Cardiac fibroblast (primary cell): ENCODE measurements at places on chromosomes 11 and 22.

- DNase-seq: no peak
Observed at GRCh38 chr11:2536440-2536989, 91.7 kb downstream of the KCNQ1 start.

DNA sequence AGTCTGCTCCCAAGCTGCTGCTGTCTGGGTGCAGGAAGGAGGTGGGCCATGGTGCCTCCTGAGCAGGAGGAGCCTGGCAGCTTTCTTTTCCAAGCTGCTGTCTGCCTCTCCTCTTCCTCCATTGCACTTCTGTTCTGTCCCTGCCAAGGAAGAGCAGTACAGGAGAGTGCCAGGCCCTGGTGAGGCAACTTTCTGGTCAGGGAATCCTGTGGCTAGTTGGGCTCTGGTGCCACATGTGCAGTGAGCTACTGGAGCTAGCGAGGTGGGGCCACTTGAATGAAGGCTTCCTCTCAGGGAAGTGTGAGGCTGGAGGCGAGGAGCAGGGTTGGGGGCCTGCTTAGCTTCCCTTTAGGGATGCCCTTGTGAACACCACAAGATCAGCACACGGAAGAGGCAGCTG lies 90.0 kb downstream of the TSPAN18 start:
- peak; percentile 14 for DNase-seq

DNA sequence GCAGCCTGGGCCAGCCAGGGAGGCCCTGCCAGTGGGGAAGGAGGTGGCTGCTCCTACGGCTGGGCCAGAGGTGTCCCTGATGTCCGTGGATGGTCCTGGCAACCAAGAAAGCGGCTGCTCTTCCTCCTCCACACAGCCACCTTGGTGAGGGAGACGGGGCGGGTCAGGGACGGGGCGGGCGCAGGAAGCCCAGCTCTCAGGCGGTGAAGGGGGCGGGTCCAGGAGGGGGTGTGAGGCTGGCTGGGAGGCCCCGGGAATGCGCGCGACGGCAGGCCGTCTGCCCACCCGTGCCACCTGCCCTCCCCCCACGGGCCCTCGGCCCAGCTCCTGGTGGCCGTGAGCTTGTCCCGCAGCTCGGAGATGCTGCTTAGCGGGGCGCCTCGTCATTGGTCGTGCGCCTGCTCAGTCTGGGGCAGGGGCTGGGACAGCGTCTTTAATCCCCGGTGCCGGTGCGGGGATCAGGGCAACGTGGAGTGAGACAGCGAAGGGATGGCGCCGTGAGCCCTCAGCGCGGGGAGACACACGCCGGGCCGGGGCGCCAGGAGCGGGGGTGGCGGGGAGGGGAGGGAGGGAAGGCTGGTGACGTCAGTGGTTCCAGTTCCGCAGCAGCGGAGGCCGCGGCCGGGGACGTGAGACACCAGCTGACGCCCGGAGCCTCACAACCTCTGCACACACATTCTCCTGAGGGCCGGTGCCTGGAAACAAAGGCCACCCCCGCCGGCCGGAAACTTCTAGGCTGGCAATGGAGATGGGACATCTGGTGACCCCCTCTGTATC lies 6.7 kb upstream of the BRSK2 start:
- DNase-seq: peak; percentile 66

DNA sequence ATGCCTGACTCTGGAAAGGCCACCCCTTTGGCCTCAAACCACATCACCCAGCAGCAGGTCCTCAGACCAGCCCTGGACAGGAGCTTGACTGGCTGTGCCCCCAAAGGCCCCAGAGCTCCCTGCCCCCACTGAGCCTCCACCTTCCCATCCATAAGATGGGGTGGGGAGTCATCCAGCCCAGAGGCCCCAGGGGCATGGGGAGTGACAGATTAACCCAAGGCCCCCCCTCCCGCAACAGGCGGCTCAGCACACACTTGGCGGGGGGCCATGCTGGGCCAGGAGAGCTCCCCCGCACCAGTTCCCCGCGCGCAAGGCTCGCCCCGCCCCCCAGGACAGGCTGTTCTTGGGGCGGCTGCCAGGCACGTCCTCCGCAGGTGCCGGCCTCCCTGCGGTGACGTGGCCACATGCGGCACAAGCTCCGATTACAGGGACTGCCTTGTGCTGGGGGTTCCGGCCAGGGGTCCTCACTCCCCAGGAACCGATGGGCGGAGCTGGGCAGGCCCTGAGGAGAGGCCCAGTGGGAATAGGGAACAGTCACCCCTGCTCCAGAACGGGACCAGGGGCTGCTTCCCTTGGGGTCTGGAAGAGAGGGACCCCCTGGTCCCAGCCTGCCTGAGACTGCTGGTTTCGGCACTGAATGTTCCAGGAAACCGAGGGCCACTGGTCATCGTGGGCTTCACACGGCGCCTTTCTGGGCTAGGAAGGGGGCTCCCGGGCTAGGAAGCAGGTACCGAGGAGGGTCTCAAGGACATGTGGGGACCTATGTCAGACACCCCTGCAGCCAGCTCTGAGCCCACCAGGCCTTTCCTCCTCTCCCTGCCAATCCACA lies 5.1 kb upstream of the CDKN1C start:
- DNase-seq: peak; percentile 72

DNA sequence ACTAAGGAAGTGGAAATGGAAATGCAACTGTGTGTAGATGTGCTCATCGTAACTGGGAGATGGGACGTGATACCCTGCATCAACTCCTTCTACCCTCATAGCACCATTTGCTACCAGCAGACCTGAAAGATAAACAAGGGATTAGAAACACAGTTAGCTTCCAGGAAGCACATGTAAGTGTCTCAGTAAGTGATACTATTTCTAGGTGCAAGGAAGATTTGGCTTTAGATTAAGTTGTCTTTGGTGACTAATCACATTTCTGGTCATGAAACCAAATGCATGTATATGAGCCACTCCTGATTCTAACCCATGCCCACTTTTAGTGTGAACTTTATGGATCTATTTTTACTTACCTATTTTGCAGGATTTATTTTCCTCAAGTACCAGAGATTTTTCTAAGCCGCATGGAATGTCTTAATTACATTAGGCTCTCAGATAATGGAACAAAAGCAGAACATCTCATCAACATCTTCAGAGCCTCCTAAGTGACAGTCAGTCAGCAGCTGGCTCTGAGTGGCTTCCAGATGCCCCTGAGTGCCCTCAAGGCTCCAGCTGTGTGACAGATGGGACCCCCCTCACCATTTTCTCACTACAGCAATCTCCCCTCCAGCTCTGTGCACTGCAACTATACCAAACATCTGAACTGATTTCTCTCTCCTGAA lies 21.2 kb downstream of the SLC5A12 start:
- DNase-seq: no peak

GRCh38 chr11:118606157-118606843 lies 1.1 kb upstream of the PHLDB1 start:
- DNase-seq: no peak

DNA sequence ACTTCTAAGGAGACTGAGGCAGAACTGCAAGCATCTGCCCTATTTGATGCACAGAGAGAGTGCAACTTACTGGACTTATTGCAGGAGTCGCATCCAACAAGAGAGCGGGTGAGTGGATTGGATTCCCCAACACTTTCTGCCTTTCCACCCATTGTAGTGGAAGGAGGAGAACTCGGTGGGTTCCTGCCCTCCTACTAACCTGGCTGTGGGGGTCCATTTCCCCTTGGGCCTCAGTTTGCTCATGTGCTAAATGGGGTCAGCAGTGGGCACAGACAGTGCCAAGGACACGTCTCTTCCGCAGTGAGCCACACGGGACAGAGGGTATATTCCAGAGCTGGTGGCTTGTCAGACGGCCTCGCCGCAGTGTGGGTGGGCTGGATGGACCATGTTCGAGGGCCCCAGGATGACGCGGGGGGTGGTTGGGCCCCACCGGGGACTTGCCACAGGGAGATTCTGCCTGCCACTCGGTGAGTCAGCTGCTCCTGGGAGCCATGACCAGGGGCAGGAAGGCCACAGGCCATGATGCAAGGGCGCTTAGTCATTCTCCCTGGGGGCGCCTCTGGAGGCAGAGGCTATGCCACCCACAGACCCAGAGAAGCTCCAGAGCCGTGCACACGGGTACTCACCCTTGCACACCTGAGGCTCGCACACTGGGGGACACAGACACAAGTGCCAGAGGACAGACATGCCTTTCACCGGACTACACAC lies 8.2 kb downstream of the ALX4 start:
- DNase-seq: peak; percentile 70

DNA sequence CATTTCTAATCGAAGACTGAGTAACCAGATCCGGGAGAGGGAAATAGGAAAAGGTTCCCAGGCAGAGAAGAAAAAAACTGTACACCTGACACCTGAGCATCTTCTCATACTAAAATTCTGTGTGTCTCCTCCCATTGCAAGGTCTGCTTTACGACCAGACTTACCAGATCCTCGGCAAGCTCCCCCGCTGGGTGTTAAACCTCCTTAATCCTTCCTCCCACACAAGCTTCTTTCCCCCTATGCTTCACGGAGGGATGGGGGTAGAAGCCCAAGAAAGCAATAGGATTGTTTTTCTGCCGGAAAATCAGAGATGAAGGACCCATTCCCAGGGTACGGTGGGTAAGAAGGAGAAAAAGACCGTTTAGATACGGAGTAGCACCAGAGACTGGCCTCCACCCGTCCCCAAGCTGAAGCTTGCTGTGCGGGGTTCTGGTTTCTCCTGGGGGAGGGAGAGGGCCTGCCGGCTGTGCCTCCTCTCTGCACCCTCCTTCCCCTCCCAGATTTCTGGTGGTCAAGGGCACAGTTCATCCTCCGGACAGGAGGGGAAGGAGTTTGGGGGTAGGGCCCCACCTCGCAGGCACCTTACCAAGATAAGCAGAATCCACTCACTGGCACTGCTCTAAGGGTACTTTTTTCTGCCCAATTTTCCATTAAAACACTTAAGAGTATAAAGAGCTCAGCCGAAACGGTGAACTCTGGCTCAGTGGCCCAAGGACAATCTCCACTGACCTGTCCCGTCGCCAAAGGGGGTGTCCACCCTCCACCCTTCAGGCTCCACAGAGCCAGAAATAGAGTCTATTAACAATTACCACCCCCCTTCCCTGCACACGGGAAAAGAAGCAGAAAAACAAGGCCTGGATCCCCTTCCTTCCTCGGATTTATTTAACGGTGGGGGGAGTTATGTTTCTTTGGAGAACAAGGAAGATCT lies 1.2 kb downstream of the TOB2 start:
- peak; percentile 26 for DNase-seq

- no peak for DNase-seq
Observed at GRCh38 chr11:122843281-122844141, 5.2 kb downstream of the CRTAM start.

- no peak for DNase-seq
Observed at GRCh38 chr11:103581760-103582159, 454.7 kb upstream of the DDI1 start.

- DNase-seq: no peak
Observed at GRCh38 chr11:16750417-16750816, 12.0 kb downstream of the C11orf58 start.

- no peak for DNase-seq
Observed at GRCh38 chr22:36838119-36839030, 21.5 kb upstream of the PVALB start.

GRCh38 chr11:117300773-117301172 lies 9.6 kb downstream of the BACE1-AS start:
- DNase-seq: peak; percentile 55

GRCh38 chr22:39236321-39237317 lies 8.2 kb downstream of the PDGFB start:
- DNase-seq: peak; percentile 14

DNA sequence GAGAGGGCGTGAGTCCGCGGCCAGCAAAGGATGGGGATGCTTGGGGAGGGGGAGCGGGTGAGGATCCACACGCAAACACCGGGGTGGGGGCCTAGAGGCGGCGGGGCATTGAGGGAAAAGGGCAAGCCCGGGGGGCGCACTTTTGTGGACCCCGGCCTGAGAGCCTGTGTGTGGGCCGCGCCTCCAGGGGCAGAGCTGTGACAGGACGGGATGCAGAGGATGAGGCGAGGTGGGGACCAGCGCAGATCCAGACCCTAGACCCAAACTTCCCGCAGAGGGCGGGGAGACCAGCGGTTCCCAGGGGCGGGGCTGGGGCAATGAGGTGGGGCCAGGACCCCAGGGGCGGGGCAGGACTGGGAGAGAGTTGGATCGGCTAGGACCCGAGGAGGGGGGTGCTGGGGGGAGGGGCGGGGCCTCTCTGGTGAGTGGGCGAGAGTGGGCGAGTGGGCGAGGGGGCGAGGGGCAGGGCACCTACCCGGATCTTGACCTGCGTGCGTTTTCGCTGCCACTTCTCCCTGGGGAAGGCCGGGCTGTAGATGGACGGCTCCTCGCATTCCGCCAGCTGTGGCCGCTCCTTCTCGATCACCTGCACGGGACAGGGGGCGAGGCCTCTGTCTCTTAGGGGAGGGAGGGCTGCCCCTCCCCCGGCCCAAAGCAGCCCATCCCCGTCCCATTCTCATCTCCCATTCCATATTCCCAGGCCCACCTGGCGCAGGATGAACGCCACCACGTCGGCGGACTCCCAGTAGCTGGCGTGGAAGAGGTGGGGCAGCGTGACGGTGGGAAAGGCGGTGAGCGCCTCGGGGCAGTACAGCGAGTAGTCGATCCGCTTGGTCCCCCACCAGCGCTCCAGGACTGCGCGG lies 10.6 kb downstream of the PITPNM1 start:
- DNase-seq: no peak

DNA sequence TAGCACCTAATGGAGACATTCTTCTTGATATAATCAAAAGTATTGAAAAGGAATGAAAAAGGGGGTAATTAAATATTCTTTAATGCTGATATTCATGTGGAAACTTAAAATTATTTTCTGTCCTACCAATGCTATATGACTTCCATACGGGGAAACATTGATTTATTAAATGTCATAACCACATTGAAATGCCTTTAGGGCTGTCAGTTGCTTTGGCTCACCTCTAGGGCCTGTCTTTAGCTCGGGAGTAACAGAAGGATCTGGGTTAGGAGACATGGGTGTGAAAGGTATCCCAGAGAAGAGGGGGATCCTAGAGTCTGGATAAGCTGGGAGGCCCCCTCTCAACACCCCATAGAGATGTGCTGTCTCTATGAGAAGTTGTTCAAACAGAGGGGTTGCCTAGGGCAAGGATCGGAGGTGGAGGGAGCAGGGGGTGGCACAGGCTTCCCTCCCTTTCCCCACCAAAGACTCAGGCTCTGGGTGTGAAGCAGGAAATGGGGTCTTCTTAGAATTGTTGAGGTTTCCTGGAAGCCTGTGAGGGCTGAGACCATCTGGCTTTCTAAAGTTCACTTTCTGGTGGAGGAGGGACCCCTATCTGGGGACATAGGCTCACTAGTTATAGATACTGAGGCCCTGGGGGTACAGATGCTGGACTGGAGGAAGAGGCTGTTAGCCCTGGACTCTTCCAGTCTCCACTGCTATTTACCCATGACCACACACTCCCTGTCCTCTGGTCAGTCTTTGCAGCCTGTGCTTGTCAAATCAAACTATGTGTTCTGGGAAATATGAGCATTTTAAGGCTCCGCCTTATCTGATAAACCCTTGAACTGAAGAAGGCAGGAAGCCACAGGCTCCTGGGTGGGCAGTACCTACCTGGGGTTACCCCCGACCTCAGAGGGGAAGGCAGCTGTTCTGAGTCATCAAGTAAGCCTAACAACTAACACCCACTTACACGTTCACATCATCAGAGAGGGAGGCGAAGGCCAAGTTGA lies 55.8 kb upstream of the RRAS2 start:
- DNase-seq: peak; percentile 30
